ENCODE measurements at places on chromosomes 4 and X.

DNA sequence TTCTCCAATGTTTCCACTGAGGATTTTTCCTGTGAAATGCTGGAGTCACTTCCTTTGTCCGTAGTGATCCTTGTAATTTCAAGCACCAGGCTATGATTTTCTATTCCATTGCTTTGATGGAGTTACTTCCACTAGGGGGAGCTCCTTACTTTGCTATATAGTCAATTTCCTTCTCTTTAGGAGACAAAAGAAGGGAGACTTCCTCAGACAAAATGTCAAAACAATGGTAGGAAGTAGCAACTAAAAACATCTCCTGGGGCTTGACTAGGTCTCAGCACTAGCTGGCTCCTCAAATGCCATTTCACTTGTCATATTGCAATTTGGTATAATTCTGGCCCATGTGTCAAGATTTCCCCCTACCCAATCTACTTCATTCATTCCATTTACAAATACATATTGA lies 24.1 kb downstream of the ZCCHC12 start:
- DNase-seq, result peak; percentile 52

GRCh38 chr4:47674144-47674543 lies 163.7 kb downstream of the CORIN start:
- no peak for DNase-seq

DNA sequence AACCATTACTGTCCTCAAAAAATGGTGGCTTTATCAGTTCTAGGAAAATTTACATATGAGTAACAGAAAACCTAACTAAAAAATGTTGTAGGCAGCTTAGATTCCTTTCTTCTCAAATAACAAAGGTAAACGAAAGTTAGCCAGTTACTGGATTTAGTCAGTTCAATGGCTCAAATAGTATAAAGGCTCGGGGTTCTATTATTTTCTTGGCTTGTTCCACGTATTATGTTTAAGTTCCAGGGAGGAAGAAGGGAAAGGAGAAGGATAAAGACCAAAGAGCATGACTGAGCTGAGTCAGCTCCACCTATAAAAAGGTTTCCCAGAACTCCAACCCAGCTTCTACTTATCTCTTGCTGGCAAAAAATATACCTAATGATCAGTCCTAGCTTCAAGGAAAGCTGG lies 41.0 kb upstream of the MAB21L2 start:
- peak; percentile 3 for DNase-seq

GRCh38 chr4:68434836-68435235 lies 12.4 kb upstream of the TMPRSS11E start:
- DNase-seq, result no peak

DNA sequence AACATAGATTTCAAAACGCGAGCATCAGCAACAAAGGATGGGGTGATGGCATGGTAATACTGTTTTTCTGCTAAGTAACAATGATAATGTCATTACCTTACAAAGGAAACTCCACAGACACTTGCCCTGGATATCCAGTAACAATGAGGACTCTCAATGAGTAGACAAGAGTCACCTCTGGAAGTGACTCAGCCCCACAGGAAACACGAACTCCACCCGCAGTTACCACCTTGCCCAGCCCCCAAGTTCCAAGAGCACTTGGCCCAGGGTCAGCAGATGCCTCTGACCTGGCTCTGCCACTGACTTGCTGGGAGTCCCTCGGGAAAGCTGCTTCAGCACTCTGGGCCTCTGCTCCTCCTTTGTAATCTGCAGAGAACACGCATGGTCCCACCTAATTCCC lies 110.3 kb upstream of the MAP3K15 start:
- DNase-seq, result no peak

DNA sequence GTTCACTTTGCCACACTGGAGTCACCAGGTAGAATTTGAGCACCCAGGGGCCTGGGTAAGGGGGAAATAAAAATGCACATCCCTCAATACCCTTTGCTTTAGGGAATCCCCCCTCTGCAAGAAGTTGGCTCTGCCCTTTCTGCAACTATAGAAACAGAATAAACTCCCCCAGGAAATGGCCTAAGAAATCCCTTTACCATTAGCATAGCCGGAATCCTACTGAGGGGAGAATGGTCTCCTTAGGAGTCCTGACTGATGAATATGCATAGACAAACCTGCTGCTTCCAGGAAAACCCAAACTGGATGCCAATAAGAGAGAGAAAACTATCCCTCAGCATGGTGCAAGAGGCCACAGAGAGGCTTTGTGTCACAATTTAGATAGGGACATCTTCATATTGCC lies 11.0 kb downstream of the EFHC2 start:
- no peak for DNase-seq

DNA sequence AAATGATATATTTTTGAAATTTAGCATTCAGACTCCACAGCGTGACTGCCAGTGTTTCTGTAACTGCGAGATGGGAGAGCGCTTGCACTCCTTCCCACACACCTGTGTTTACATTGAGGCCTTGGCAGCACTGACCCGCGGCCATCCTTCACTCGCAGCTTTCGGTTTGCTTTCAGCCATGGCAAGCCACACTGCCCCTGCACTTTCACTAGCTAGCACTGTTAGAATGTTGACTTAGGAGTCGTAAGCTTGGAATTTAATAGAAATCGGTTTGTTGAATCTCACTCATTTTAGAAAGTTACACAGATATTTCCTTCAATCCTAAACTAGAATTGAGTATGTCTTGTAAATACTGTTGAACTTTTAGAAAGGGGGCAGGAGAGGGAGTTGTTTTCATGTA lies 136.2 kb downstream of the CFAP299 start:
- peak; percentile 39 for DNase-seq

DNA sequence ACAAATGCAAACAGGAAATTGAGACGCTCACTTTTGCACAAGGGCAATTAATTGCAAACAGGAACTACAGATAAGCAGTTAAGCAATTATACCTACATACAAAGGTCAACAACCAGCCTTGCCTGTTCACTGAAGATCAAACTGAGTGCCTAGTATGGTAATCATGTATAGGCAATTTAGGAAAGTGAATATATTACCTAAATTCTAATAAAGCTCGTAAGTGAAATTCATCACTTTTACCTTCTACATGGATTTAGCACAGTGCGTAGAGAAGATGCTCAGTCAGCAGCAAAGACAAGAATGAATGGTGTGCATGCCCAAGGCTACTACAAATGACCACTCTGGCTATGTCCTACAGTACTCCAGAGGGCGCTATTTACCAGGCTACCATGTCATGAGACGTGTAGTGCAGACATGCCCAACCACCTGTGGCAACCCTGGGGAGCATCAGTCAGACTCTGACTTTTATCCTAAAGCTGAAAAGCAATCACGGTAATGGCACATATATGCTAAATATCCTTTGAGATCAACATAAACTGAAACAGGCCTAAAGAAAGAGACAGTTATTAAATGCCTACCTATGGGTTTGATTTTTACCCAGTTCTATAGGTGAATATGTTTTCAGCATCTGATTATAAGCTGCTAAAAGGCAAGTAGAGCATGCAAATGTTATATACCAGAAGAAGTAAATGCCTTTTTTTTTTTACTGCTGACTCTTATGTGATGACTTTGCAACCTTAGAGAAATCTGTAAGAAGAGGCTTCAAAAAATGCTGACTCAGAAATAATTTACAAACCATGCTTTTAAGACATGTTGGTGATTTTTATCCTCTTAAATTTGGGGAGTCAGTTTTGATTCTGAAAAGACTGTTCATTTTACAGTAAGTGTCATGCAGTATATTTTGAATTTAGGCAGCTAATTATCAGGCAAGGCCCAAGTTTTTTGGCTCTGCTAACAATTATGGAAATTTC lies 178.0 kb downstream of the PPP3CA start:
- peak; percentile 58 for DNase-seq

GRCh38 chr4:39574946-39575345 lies 47.7 kb upstream of the UGDH start:
- no peak for DNase-seq

GRCh38 chr4:23337292-23337691 lies 552.6 kb downstream of the PPARGC1A start:
- DNase-seq, result no peak

DNA sequence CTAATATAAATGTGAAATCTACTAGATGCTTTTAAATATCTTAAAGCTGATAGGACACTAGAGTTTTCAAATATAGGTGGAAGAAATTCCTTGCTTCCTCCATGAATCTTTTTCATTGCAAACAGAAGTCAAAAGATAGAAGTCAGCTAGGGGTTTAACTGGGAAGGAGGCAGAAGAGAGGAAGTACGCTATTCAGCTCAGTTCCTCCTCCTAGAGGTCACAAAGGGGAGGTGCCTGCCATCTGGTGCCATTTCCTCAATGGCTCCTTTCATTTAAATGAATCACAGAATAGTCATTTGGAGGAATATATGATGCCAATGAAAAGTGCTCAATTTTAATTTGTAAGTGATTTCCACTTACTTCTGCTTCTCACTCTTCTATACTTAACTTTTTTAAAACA lies 8.5 kb downstream of the COL25A1 start:
- DNase-seq, result no peak

GRCh38 chr4:38109896-38110295 lies 149.7 kb downstream of the PTTG2 start:
- no peak for DNase-seq

DNA sequence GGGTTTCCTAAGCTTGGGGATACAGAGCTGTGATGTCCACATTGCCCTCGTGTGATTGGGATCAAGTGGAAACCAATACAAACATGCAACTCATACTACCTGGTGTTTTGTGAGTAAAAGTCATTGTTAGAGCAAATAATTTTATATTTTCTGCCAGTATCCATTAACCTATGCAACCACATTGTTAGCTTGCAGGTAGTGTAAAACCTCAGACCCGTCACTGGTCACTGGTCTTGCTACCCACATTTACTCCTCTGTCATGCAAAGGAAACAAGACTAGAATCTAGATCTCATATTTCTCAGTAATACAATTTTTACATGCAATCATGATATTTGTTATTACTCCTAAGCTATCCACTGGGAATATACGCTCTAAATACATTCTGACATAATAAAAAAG lies 324.3 kb upstream of the NDST4 start:
- no peak for DNase-seq

- DNase-seq, result no peak
Measured at GRCh38 chr4:7841071-7841470, 98.6 kb downstream of the AFAP1 start.

DNA sequence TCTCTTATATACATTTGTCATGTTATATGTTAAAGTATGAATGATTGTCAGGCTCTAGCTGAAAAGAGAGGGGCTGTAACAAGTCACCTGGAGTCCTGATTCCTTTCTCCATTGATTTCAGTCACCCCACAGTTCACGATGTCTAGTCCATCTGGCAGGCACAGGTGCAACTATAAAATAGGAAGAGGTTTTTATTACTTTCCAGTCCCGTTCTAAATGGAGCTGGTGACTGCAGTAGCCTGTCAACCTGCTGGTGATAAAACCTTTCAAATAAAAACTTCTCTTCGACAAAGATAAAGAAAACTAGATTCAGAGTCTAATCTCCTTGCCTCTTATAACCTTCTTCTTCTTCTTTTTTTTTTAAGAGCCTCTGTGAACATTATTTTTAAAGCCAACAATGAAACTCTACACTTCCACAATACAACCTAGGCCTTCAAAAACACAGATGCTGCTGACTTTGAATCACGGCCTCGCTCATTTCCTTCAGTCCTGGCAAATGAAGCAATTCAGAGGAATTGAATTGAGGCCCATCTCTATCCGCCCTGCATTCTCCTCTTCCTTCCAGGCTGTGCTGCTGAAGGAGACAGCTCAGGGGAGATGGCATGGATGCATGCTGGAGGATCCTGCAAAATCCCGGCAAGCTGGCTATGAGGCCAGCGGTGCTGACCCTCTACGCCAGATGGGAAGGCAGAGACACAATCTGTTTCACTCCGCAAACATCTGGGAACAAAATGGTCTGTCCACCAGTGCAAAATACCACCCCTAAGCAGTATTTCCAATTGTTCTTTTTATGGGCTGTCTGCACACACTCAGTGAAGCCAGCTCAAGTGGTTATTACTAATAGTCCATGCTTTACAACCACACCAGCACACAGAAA lies 27.3 kb upstream of the CDKN2AIP start:
- no peak for DNase-seq

- DNase-seq, result no peak
Measured at GRCh38 chr4:122086338-122087065, 65.6 kb upstream of the BLTP1 start.

GRCh38 chr4:183200453-183200852 lies 101.4 kb downstream of the WWC2 start:
- peak; percentile 96 for DNase-seq

- DNase-seq, result peak; percentile 42
Measured at GRCh38 chr4:54144661-54145171, 44.8 kb downstream of the GSX2 start.

GRCh38 chr4:52250154-52250553 lies 199.1 kb downstream of the SPATA18 start:
- DNase-seq, result peak; percentile 3

GRCh38 chr4:122882857-122883735 lies 39.3 kb downstream of the NUDT6 start:
- no peak for DNase-seq
